ENCODE measurements at places on chromosomes 6 and 20.
A peak's percentile ranks its signal among the peaks of the same experiment; 100 is the strongest.

GRCh38 chr6:87349896-87350295, 5.3 kb downstream of the C6orf163 start:
- DNase-seq, result no peak

- peak; percentile 68 for DNase-seq
Measured at GRCh38 chr20:20780127-20780824, 67.8 kb upstream of the RALGAPA2 start.

DNA sequence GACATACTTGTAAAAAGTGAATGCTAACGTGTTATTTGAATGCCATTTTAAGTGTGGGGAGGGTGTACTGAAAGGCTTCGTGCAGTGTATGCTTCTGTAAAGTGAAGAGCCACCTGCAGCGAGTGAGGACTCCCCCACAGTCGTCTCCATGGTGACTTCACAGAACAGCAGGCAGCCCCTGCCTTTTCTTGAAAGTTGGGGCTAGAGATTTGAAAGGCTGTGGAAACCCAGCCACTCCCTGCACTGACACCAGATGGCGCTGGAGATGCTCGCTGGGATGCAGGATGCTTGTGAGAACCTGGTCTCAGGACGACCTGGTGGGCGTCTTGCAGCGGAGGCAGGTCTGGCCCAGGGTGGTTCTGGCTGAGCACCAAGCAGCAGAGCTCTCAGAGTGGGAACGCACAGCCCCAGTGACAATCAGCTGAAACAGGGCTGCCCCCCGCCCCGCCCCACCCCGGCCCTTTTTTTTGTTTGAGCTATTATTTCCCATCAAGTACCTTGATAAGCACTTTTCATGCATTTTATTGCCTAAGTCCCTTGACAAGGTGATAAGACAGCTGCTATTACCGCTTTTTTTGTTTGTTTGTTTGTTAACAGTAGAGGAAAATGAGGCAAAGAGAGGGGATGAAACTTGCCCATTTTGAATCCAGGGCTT, 150.3 kb downstream of the SYCP2 start:
- DNase-seq, result peak; percentile 62

GRCh38 chr20:49460916-49461315, 21.6 kb downstream of the KCNB1 start:
- peak; percentile 64 for DNase-seq

DNA sequence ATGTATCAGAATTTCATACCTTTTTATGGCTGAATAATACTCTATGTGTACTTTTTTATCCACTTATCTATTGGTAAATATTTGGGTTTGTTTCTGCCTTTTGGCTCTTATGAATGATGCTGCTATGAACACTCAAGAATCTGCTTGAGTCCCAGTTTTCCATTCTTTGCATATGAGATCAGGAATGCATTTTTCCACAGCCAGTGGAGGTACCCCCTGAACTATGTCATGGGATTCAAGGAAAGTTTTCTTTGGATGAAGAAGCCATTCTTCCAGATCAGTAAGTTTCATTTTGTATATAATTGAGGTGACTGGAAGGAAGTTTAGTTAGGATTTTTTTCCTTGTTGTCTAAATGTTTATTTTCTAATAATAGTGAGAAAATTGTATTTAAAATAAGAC, 40.9 kb downstream of the NKX2-4 start:
- no peak for DNase-seq

DNA sequence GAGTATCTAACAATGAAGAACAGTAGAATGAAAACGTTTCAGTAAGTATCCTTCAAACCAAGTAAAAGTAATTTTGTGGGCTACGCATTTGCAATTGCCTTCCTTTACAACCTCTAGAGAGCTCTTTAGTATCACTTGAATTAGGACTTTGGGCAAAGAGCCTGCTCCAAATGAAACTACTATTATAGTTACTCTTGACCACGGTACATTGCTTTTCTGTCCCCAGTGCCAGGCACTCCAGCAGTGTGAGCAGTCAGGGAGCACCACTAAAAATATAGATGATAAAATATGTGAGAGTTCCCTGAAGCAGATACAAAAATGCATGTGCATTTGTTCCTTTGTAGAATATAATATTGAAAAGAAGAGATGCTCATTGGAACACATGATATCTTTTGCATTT, 450.1 kb upstream of the MANEA start:
- no peak for DNase-seq

DNA sequence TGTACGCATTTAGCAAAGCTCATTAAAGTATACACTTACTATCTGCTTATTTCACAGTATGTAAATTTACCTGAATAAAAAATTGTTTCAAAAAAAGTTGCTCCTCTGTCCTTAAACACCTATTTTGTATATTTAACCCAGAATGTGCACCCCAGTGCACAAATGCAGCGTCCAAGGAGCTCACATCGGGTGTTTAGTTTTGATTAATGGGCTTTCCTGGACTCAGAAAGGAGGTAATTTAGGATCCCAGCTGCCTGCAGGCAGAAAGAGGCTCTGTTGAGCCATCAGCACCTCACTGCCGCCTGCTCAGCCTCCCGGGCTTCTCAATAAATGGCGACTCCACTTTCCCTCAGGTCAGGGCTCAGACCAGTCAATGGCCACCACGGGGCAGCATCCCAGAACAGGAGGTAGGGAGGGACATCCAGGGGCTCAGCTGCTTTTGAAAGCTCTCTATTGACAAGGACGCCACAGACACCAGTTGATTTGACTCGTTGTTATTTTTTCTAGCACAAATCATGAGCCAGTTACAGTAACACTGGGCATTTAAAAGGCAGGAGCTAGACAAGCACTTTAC, 70.2 kb upstream of the TBC1D7 start:
- DNase-seq, result no peak

DNA sequence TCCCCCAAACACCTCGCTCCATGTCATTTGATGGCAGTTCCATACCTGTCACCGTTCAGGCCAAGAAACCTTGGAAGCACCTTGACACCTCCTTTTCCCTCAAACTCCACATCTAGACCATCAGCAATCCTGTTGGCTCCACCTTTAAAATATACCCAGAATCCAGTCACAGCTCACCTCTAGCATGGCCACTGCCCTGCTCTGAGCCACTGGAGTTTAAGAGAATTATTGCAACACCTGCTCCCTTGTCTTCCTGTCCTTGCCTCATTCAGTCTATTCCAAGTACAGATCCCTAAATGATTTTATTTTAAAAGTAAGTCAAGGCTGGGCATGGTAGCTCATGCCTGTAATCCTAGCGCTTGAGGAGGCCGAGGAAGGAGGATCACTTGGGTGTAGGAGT, 11.6 kb upstream of the TRIB3 start:
- no peak for DNase-seq

DNA sequence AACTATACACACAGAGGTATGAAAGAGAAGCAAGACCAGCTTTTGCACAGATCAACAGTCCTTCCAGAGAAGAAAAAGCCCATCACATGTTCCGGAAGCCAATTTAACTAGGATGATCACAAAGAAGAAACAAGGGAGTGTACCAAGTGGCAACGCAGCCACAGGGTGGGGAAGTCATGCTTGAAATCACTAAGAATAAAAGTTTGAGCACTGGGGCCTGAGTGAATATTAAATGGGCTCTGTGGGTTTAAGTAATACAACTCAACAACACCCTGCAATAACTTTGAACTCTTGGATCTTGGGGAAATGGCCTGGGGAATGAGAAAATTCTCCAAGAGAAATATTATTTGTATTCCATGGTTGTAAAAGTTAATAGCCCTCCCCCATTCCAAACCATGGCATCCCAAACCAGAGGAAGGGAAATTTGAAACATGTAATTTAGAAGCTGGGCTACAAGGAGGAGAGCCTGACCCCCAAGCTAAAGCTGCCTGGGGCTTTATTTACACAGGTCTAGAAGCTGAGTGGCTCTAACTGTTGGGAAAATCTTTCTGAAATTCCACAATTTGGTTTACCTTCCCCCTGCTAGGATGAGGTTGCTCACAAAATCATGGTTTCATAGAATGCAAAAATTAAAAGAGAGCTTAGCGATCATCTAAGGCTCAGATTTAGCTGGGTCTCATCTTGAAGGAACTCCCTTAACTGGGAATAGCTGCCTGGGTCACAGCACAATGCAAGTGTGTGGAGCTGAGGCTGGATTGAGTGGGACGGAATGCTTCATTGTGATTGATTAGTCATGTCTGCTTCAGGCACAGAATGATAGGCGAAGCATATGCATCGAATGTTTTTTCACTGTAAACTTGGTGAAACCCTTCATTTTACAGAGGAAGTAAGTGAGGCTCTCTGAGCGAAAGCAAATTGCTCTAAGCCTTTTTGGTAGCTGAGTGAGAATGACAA, 143.6 kb downstream of the BMP7 start:
- DNase-seq, result no peak

- DNase-seq, result peak; percentile 96
Measured at GRCh38 chr20:62606551-62607201, 35.6 kb upstream of the SLCO4A1 start.

GRCh38 chr6:37368961-37369320, 15.2 kb downstream of the RNF8 start:
- no peak for DNase-seq

DNA sequence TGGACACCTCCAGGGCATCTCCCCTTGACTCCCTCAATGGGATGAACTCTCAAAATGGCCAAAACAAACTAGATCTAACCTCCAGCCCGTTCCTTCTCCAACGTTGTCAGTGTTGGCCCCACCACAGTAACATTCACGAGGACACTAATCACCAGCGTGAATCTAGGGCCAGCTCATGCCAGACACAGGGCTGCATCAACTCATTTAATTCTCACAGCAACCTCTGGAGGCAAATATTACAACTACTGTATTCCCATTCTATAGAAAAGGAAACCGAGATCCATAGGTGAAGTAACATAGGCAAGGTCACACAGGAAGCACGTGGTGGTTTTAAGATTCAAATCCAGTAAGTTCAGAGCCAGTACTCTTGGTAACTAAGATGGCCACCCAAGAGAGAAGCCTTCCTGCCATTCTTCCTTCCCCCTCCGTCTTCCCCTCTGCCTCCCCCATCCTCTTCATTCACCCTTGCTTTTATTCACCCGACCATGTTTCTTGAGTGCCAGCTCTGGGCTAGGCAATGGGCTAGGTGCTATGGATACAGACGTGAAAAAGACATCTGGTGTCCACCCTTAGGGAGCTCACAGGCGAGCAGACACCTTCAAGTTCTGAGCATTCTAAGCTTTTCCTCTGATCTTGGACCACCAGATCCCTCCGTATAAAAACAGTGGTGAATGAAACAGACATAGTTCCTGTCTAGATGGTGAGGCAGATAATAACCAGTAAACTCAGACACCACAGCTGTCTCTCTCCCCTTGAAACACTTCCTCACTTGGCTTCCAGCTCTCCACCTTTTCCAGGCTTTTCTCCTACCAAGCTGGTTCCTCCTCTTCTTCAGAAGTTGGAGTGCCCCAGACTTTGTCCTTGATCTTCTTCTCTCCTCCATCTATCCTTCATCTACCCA, 9.6 kb downstream of the CCM2L start:
- no peak for DNase-seq

- DNase-seq, result no peak
Measured at GRCh38 chr6:156423829-156424228, 353.3 kb upstream of the ARID1B start.

GRCh38 chr6:117397536-117398227, 28.1 kb downstream of the ROS1 start:
- no peak for DNase-seq

DNA sequence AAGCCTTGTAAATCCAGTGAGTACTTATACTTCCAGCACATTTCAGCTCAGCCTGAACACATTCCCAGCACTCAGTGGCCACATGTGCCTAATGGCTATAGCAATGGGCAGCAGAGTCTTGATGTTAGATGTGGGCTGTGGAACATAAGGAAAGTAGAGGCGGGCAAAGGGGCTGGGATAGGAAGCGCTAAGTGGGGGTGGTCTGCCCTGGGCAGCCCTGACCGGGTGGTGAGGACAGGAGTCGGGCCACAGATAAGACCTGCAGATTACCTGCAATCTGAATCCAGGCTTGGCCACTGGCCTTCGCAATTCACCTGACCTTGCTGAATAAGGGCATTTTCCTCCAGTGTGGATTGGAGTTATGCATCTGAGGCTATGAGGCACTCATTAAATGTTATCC, 11.1 kb upstream of the HMGA1 start:
- DNase-seq, result no peak
